ENCODE measurements at places on chromosomes 2 and 18.

DNA sequence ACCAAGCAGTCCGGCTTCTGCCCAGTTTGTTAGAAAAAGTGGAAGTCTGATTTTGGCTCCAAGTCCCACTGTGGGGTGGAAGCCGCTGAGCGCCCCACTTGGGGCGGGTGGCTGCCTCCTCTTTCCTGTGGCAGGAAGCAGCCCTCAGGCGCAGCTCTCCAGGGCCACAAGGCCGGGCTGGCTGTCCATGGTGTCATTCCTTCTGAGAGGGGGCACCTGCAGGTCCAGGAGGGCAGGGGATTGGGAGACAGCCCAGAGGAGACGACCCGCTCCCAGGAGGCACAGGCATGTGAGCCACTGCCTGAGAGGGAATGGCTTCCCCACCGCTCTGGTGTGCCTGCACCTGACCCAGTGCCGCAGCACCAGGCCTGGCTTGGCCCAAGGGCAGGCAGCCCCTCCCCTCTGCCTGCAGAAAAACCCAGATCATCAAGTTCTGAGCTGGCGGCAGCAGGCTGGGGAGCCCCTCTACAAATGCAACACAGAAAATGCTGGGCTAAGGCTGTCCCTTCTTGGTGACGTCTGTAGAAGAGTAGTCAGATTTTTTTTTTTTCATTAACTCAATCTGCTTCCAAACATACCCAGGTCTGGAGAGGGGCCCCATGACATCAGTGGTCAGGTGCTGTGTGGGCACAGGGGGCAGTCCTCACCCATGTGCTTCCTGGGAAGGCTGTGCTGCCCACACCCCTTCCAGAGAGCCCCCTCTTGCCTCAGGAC is 38.4 kb downstream of the HS6ST1 start:
- no peak for DNase-seq

GRCh38 chr2:65778137-65778536 is 345.7 kb upstream of the SPRED2 start:
- no peak for DNase-seq

DNA sequence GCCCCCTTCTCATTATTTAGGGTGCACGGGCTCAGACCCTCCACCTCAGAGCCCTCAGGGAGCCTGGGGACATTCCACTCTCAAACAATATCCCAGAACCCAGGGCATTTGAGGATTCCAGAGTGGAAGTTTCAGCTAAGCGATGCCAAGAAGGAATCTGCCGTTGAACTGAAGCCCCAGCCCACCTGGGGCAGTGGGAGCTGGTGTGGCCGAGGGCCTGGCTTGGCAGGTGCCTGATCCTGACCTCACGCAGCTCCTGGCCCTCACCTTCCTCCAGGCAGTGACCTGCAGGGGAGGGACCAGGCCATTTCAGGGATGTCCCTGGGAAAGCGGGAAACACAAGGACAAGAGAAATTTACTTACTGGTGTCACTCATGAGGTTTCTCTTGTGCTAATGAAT is 58.2 kb downstream of the ACKR3 start:
- no peak for DNase-seq

DNA sequence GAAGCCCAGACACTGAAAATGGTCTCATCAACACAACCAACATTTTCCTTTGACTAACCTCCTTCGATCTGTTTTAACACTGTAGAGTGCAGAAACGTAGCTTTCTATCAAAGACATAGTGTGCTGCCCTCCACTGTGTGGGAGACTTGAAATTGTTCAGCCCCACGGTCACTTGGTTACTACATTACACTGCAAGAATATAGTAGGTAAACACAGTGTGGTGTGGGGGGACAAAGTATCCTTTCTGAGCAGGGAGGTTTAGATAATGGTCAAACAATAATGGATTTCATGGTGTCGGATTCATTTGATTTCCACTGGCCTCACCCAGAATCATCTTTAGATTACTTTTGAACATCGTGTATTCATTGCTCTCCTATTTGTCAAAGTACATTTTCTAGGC is 181.0 kb downstream of the ERBB4 start:
- DNase-seq = no peak

DNA sequence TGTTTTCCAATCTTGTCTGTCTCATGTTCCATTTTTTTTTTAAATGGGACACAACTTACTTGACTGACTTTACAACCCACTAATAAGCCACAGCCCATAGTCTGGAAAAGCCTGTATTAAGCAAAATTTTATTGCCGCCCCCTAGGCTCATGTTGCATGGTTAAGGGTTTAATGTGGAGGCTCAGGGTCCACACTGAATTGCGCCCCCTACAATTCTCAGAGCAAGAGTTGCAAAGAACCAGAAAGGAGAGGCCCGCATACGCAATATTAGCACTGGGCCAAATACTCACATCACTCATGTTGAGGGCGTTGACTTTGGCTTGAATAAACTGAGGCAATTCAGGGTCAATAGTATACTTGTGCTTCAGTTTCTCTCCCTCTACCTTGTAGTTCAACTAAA is 65.5 kb downstream of the NEB start:
- no peak for DNase-seq

GRCh38 chr2:30315391-30316063 is 84.2 kb downstream of the LBH start:
- no peak for DNase-seq

- DNase-seq = no peak
Measured at GRCh38 chr2:18560797-18561085, 288 bp upstream of the RDH14 start.

- DNase-seq = no peak
Measured at GRCh38 chr2:11977766-11978524, 231.5 kb downstream of the LPIN1 start.

DNA sequence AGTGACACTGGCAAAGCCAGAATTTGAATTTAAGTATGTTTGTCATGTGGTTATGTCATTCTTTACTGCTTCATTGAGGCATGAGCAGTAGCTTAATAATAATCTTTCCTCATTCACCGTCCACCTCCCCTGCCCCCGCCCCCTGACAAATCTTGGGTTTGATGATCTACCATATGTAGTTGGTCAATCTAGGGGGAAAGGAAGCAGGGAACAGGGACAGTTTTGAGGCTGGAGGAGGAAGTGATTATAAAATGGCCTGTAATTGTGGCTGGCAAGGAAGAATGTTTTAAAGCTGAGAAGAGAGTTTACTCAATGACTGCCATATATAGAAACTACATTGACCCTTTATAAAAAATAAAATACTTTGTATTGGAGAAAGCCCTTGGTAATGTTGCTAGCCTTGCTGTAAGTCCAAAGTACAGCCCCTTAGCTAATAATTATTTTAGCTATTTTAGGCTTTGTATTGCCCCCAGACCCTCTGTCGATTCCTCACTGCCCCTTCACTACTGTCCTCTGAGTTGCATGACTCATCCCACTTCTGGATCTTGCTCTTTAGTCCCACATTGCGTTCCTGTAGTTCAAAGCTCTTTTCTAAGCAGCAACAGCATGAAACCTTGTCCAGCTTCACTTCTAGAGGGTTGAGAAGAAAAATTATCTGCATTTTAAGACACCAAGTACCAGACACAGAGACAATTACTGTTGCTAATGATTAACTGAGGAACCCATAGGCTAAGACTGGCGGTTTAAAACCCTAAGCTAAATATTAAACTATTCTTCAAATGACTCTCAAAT is 38.4 kb downstream of the PELI1 start:
- DNase-seq = no peak

DNA sequence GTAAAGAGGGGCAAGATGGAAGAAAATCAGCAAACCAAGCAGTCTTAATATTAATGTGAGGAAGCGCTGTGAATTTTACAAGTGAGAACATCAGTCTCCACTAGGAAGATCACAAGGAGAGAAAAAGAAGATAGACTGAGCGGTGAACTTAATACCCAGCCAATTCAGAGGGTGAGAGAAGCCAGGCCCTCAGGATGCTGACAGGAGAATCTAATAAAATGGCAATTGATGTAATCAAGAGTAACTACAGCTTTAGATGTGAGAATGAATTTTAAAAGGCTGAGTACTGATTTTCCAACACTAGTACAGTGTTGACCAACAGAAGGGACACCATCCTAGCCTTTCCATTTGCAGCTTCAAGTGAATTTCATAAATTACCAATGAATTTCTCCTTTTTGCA is 35.7 kb upstream of the SIX2 start:
- no peak for DNase-seq

GRCh38 chr2:20668451-20668850 is 1.5 kb downstream of the GDF7 start:
- no peak for DNase-seq

GRCh38 chr2:62407838-62408237 is 98.2 kb downstream of the TMEM17 start:
- no peak for DNase-seq

- DNase-seq = no peak
Measured at GRCh38 chr18:77478646-77479442, 229.2 kb downstream of the GALR1 start.

DNA sequence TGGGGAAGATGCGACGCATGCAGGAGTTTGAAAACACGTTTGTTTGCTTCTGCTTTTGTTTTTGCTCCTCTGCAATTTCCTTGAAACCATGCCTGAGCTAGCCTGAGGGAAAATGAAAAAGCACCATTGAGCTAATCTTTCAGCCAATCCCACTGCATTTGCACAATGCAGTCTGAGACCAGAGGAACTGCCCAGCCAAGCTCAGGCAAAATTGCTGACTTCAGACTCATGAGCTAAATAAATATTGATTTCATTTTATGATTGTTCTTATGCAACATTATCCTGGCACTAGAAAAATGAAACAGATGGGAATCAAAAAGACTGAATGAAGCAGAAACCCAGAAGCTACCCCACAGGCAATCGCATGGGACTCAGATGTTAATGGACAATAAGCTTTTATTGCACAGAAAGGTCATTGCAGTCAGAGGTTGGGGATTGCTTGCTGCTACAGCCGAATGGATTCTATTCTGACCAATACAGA is 37.0 kb downstream of the TPRKB start:
- DNase-seq = no peak

- no peak for DNase-seq
Measured at GRCh38 chr2:160427629-160428404, 65.8 kb downstream of the RBMS1 start.

DNA sequence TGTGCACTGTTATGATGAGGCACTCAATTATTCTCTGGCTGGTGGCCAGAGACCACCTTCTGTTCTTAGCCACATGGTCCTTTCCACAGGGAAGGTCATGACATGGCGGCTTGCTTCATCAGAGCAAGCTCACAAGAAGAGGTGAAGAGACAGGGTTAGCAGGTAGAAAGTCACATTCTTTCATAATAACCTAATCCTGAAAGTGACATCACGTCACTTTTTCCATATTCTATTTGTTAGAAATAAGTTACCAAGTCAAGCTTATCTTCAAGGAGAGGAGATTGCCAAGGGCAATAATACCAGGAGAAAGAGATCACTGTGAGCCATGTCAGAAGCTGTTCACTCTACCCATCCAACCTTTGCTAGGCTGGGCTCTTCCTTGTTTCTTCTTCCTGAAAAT is 139.4 kb downstream of the OSR1 start:
- DNase-seq = no peak

- DNase-seq = no peak
Measured at GRCh38 chr18:12086677-12087470, 6.8 kb upstream of the ANKRD62 start.

DNA sequence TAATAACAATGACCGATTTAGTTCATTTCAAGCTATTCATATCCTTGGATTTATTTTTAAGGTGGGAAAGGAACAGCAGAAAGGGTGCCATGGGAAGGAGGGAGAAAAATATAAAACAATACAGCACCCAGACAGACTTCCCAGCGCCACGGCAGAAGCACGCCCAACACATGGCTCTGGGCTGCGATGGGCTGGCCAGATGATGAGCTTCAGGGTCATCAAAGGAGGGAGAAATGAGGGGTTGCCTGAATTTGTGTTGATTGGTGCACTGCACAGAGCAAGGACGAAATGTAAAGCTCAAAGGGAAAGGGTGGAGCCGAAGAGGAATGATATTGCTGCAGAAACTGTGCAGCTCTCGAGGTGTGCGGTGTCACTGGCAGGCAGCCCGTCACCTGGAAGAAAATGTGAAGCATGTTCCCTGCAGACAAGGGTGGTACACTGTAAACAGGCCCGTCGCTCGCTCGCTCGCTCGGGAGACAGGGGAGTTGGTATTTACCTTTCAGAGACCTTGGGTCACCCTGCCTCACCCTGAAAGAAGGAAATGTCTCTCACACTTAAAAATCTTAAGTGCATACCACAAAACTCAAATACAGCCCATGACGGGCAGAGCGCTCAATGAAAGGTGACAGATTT is 195.5 kb upstream of the CTAGE1 start:
- no peak for DNase-seq

DNA sequence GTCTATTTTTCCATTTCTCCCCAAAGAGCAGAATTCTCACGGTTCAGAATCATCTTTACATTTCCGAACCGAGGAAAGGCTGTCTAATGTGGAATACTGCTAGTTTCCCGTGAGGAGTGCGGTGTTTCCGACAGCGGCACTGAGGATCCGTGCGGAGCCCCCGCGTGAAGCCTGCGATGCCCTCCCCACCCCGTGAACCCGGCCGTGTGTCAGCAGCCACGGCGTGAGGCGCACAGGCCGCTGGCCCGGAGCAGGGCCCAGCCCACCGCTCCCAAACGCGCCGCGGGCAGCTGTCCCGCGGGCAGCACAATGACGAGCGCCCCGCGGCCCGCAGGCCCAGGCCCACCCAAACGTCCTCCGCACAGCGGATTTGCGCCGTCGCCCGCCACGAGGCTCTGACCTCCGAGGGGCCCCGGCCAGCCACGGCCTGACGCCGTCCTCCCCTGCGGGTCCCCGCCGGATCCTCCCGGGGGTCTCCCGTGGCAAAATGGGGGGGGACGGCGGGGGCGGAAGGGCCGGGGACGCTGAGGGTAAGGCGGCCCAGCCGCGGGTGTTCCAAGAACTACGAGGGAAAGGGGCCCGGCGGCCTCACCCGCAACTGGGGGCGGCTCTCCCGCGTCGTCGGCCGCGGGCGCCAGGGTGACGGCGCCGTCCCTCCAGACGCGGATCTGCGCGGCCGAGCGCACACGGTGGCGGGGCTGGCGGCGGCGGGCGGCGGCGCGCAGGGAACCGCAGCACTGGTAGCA is 796 bp downstream of the SPIRE1 start:
- no peak for DNase-seq

GRCh38 chr2:207015901-207016300 is 76.6 kb downstream of the CPO start:
- DNase-seq = no peak

DNA sequence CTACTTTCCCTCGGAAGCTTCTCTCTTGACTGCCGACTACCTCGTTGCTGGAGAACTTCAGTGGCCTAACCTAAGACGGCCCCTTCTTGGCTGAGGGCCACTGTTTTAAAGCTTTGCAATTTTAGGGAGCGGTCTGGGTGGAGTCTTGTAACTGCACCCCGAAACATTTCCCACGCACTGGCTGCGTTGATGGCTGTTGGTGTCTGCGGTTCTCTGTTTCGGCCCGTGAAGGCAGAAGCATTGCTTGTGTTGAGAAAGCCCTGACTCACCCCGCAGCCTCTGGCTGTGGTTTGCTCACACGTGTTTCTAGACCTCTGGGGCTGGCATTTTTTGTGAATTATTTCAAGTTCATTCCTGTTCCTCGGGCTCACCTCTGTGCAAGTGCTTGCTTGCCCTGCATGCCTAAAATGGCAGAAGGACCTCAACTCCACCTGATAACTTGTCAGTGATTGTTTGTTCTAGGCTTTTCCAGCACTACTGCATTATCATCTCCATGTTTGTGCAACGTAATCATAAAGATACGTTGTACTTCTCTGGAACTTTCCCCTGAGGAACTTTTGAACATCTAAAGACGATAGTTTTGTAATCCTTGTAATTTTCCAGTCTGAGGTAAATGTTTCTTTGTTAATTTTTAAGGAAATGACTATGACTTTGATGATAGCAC is 94.2 kb upstream of the DLX2 start:
- no peak for DNase-seq
